ENCODE measurements at places on chromosomes 12 and 14.

DNA sequence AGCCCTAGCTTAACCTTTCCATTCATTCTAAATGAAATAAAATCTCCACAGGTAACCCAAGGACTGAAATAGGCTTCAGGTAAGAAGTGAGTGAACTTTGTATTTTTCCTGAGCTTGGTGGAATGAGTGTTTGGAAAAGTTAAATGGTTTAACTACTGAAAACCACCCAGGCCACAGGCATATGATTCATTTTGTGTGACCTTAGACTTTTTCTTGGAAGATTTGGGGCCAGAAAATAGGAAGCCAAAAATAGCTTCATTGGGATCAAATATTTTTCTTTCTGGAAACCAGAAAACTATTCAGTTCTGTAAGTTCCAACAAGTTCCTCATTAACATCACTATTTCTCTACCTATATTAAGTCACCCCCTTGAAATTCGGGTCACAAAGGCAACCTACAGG, 212.6 kb downstream of the PCNX1 start:
- DNase-seq, result no peak

DNA sequence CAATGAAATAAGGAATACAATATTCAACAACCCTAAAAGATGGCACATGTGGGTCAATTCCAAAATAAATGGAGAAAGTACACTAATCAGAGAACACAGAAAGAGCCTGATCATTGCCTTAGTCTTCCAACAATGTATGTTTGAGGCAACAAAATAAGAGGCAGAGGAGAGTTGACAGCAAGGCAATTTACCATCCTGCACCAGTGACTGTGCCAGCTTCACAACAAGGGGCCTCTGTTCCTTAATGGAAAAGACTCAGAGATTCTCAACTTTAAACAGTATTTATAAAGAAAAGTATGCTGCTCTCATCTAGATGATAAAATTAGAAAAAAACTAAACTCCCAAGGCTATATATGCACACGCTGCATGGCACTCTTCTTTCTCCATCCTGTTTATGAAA, 25.9 kb downstream of the EPS8 start:
- DNase-seq, result no peak

DNA sequence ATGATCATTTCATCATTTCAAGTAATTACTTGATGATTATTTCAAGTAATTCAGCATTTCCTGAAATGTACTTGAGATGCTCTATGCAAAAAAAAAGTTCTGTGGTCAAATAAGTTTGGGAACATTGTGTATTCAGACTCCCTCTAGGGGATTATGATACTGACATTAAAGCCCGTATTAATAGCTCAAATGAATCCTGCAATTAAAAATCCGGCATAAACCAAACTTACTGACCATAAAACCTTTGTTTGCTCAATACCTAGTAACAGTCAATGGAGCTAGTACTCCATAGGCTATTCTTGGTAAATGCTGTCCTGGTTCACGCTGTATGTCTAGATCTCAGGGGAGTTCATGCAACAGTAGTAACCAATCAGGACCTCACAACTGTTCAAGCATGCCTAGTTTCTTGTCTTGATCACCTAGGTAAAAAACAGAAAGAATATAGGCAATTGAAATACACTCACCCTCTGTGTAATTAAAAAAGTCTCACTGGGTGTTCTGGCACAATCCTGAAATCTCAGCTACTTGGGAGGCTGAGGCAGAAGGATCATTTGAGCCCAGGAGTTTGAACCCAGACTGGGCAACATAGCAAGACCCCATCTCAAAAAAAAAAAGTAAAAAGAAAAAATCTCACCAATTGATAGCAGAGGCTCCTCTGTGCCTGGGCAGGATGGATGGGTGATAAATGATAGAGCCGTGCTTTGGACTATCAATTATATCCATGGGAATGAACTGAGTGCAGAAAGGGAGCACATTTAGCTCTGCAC, 14.1 kb downstream of the ALDH1L2 start:
- no peak for DNase-seq

DNA sequence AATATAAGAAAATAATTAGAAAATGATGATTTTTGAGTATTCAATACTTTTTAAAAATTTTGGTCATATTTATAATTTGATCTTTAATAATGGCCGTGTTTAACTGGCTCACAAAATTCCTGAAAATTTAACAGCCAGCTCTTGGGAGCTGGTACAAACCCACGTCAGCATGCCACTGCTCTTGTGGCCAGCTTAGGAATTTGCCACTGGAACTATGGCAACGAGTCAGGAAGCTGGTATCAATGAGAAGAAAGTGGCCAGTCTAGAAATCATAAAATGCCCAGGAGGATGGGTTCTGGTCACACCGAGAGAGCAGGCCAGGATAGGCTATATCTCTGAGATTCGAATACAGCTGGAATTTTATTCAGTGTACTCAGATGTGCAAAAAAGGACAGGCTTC, 72.2 kb upstream of the PLEKHG3 start:
- no peak for DNase-seq

DNA sequence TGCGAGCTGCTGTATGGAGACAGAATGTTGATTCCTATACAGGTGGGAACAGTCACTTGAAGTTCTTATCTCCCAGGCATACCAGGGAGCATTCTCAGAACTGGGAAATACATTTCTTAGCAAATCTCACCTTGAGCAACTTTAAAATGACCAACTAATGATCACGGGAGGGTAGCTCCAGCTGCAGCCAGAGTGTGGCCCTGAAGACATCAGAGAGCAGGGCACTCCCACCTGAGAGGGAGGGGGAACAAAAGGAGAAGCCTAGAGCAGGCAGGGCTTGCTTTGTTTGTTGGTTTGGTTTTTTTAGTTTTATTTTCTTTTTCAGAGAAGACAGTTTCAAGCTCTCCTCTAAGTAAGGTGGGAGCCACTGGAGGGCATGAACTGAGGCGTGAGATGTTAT, 101.1 kb downstream of the OTX2 start:
- no peak for DNase-seq

Measured in femur (tissue), 1 donor.